ENCODE measurements at places on chromosomes 7 and 10. TPM values are rescaled to one million over a fixed set of nuclear protein-coding genes. Genes with fewer than 3 reads are reported as not detected.

Gene TRIM50
- not detected for polyA plus RNA-seq

Gene SRRM3
- 1.2 TPM for polyA plus RNA-seq

Gene CNPY1
- polyA plus RNA-seq: not detected

Gene RRP12
- polyA plus RNA-seq: 11.1 TPM

Gene LRRC4
- 0.96 TPM for polyA plus RNA-seq

Gene PITX3
- polyA plus RNA-seq: not detected

Gene GRID2IP
- not detected for polyA plus RNA-seq

Gene FAM131B
- 2.0 TPM for polyA plus RNA-seq

Gene CPVL
- 0.34 TPM for polyA plus RNA-seq

Gene CLRN3
- not detected for polyA plus RNA-seq

Gene VAX1
- polyA plus RNA-seq: not detected

Gene LHFPL3
- not detected for polyA plus RNA-seq

Gene CCL26
- polyA plus RNA-seq: 1.5 TPM

Gene TMEM213
- not detected for polyA plus RNA-seq

Gene OR2A5
- not detected for polyA plus RNA-seq

Gene TMEM120A
- 62.3 TPM for polyA plus RNA-seq

Gene SSC4D
- 0.45 TPM for polyA plus RNA-seq

Gene GRIFIN
- polyA plus RNA-seq: not detected

Gene OPN4
- polyA plus RNA-seq: not detected

Gene CYP2E1
- polyA plus RNA-seq: 0.66 TPM

Gene FBXL13
- polyA plus RNA-seq: 0.41 TPM

Gene FOXI2
- polyA plus RNA-seq: not detected

Gene CDHR1
- 0.02 TPM for polyA plus RNA-seq

Gene MKRN1
- 52.6 TPM for polyA plus RNA-seq

Gene H2BK1
- not detected for polyA plus RNA-seq

Gene MOGAT3
- not detected for polyA plus RNA-seq

Gene MYPN
- polyA plus RNA-seq: 0.77 TPM

All from fibroblast of lung (primary cell).